HEK293T (cell line): ENCODE measurements at places on chromosomes 5 and 9.
A peak's percentile ranks its signal among the peaks of the same experiment; 100 is the strongest.

DNA sequence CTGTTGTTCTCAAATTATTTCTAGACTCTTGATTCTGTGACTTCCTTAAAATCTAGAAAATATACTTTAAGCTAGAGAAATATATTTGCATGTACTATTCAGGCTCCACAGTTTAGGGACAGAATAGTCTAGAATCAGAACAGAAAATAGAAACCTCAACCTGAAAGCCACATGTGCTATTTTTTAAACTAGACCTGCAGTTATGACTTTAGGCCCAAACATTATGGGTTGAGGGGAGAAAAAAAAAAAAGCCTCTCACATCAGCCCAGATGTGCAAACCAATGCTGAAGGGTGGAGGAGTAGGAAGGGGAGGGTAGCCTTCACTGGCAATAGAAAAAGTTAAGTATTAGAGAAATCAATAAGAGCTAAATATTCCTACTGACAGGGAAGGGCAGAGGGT is 35.7 kb downstream of the ELL2 start:
- no peak for DNase-seq

DNA sequence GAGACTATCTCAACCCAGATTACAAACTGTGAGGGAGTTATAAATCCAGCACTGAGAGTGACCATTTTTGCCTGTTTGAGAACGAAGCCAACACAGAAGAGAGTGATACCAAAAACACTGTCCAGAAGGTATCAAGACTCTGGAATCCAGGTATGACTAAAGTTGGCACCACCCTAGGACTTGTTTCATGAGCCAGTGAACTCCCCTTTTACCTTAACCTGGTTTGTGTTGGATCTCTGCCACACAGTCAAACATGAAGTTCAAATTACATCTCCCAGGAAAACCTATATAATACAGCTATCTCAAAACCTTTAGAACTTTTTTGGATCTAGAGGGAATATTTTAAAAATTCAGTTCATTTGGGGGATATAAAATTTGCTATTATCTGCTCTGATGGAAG is 11.4 kb downstream of the ZBTB5 start:
- no peak for DNase-seq

GRCh38 chr9:7454624-7455023 is 345.0 kb downstream of the DMAC1 start:
- no peak for DNase-seq

- no peak for DNase-seq
Observed at GRCh38 chr5:73233053-73233460, 60.1 kb downstream of the TMEM174 start.

- DNase-seq = no peak
Observed at GRCh38 chr5:178671602-178672144, 44.8 kb upstream of the CLK4 start.

DNA sequence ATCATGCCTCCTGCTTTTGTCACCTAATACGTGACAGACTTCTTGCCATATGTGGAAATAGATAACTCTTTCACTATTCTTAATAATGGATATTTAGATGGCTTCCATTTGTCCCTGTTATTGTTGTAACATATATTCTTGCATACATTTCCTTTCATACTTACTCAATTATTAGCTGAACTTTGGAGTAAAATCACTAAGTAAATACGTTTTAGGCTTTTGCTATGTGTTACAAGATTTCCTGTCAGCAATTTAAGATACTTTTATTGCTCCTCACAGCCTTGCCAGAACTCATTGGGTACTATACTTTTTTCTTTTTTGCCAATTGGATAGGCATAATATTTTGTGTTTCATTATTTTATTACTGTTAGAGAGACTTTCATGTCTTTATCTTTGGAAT is 26.9 kb downstream of the CCNH start:
- DNase-seq = no peak

DNA sequence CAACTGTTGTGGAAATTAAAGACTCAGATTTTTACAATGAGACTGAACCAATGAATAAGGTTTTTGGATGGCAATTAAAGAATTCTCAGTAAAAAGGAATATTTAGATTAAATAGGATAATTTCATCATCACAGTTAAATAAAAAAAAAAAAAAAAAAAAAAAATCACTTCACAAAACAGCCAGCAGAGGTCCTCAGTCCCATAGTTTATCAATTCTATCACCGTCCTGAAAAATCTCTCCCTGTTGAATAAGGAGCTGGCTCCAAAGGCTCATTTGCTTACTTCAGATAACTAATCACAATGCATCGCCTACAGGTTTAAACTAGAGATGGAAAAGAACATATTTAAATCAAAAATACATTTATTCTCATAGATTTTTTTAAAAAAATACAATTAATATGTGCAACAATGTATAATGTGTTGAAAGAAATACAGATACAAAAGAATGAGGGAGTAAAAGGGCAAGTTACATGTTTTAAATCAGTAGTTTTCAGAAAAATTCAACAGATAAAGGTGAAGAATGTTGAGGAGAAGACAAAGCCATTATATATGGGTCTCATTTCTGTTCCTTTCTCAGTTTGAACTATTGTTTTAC is 175.8 kb upstream of the CHD1 start:
- peak; percentile 40 for DNase-seq

- peak; percentile 41 for DNase-seq
Observed at GRCh38 chr5:131795879-131796792, 681 bp downstream of the FNIP1 start.

DNA sequence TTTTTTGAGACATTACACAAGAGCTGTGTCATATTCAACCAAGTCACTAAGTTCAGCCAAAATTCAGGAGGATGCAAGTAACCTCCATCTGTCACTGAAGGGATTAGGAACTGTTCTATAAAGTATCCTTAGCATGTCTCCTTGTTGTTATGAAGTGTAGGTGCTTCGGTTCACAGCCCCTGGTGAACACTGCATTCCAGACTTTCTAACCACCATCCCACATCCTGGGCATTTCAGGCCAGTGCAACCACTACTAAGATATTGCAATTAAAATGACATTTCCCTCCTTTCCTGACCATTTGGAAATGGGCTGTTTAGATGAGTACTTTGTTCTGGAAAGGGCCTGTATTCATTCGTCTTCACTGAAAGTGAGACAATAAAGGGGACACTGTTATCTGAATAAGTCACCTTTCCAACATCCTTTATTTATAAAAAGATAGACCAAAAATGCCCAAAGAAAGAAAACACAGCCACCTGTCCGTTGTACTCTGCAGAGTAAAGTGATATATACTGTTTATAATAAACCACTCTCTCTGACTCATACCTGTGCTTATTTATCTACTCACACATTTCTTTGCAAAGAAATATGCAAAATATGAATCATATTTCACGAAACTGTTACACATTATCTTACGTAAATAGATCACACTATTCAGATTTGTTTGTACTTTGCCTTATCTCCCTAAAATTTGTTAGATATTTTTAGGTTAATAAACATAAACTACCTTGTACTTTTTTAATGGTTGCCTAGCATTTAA is 861.9 kb downstream of the CDH18 start:
- no peak for DNase-seq

DNA sequence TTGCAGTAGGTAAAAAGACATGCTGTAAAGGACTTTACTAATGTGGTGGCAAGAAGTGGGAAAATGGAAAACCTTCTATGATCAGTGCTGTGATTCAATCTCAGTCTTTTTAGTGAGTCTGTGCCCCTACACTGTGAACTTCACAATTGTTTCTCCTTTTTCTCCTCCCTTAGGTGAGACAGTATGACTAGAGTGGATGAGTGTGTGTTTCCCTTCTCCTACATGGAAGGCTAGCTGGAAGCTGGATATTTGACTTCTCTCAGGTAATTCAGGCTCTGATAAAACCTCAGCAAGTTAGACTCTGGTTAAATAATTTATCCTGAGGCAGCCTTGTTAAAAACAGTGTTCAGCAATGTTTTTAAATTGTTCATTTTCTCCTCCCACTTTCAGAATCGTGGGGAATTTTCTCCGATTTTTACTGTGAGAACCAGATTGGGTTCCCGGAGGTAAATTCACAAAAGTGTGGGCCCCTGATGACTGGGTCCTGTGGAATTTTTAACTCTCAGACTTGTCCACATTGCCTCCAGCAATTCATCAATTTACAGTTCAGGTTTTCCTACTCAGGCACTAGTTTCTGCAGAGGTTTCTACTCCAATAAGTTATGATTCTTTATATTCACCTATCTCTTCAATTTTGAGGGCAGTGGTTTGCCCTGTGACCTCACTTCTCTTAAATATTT is 149.1 kb upstream of the PIK3R1 start:
- no peak for DNase-seq

DNA sequence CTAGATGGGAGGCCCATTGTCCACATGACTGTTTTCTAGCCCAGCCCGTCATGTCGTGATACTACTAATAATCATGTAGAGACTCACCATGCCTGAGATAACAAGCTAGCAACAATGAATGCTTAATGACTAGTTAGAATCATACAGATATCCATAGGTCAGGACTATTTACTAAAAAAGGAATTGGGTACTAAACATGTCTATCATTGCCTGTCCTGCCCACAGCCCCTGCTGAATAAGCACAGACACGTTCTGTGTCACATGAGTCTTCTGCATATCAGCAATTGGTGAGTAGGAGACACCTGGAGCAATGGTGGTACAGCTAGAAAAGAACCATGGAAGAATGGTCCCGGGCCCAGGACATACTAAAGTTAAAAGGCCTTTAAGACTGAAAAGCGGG is 18.0 kb downstream of the FRRS1L start:
- DNase-seq = no peak
